Activated naive CD4-positive, alpha-beta T cell (primary cell): ENCODE measurements at places on chromosomes 11 and 22.

DNA sequence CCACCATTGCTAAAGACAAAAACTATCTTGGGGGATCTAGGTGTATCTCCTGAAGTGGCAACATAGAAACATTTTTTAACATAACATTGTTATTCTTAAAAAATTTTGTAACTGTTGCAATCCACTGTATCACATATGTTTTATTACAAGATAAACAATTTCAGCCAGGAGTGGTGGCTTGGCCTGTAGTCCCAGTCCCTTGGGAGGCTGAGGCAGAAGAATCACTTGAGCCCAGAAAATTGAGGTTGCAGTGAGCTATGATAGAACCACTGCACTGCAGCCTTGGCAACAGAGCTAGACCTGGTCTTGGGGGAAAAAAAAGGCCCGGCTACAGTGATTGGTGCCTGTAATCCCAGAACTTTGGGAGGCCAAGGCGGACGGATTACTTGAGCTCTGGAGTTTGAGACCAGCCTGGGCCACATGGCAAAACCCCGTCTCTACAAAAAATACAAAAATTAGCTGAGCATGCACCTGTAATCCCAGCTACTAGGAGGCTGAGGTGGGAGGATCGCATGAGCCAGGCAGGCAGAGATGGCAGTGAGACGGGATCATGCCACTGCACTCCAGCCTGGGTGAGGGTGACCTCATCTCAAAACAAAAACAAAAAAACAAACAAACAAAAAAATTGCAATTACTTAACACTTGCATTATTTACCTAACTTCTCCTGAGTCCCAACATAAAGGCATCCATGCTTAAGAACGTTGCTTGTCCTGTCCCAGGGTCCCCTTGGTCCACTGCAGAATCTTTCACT is 1.5 kb upstream of the DEPDC5 start:
- no peak for DNase-seq

DNA sequence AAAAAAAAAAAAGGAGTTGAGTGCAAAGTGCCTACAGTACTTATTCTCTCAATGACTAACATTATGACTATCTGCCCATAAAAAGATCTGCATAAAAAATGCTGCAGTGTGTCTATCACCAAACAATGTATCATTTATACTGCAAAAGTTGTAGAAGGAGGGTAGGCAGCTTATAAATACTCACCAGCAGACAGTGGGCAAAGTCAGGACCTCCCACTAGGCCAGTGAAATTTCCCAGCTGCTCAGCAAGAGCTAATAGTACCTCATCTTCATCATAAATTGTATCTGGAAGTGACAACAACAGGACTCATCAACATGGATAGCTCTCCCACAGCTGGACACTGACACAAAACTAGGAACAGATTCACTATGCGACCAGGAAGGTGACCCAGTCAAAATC is 1.6 kb downstream of the PPP2R1B start:
- no peak for DNase-seq

DNA sequence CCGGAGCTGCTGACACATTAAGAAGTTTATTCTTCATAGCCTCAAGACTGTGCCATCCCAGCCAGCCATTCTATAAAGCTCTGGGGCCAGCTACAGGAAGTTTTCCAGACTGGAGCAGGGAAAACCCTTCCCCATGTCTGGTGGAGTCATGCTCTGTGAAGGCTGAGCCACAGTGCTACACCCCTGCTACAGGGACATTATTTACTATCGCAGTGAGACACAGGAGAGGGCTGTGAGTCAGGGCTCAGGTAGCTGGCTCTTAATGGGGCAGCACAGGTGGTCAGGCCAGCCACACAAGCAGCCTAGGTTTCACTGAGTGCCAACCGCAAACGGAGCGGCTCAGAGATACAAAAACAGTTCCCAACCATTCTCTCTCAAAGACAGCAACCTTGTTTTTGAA is 12.1 kb downstream of the HPS4 start:
- no peak for DNase-seq

- DNase-seq: no peak
Observed at GRCh38 chr11:127454856-127455255, 454.3 kb upstream of the KIRREL3 start.

DNA sequence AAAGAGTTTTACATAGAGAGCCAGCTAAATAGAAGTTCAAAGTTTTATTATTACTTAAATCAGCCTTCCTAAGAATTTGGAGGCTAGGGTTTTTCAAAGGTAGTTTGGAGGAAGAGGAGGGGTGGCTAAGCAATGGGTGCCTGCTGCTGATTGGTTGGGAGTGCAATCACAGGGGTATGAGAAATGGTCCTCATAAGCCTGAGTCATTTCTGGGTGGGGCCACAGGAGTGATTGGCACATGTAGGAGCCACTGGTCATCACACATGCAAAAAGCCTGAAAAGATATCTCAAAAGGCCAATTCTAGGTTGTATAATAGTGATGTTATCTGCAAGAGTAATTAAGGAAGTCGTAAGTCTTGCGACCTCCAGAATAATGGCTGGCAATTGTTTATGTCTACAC is 12.9 kb downstream of the OR51L1 start:
- no peak for DNase-seq

GRCh38 chr22:49237703-49238102 is 590.0 kb downstream of the BRD1 start:
- no peak for DNase-seq

DNA sequence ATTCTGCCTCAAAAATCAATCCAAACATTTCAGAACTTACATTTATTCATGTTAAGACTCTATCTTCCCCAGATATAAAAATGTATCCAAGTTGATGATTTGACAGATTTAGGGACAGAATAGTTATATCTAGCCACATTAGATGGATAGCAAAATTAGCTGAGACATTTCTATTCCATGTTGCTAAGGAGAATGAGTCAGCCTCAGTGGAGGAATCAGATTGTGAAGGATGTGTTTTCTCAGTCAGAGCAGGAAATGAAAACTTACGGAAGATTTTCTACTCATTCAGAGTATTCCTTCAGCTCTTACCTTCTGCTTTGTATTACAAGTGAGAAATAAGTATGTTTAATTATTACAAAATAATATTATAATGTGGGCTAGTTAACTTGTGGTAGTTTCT is 556.3 kb upstream of the ANO3 start:
- no peak for DNase-seq

GRCh38 chr11:67054836-67055523 is 1.7 kb upstream of the RHOD start:
- no peak for DNase-seq

GRCh38 chr11:11937957-11938356 is 70.5 kb downstream of the DKK3 start:
- DNase-seq: no peak

GRCh38 chr22:48961705-48962104 is 866.0 kb downstream of the BRD1 start:
- no peak for DNase-seq

GRCh38 chr11:126329644-126330211 is 25.8 kb upstream of the ST3GAL4 start:
- DNase-seq: no peak
